ENCODE measurements at places on chromosomes 5 and 9. TPM values are rescaled to one million over a fixed set of nuclear protein-coding genes. Genes with fewer than 3 reads are reported as not detected.

- DNase-seq, result no peak
These were observed 56.1 kb downstream of the GRIA1 start for GRCh38 chr5:153546566-153546965.

DNA sequence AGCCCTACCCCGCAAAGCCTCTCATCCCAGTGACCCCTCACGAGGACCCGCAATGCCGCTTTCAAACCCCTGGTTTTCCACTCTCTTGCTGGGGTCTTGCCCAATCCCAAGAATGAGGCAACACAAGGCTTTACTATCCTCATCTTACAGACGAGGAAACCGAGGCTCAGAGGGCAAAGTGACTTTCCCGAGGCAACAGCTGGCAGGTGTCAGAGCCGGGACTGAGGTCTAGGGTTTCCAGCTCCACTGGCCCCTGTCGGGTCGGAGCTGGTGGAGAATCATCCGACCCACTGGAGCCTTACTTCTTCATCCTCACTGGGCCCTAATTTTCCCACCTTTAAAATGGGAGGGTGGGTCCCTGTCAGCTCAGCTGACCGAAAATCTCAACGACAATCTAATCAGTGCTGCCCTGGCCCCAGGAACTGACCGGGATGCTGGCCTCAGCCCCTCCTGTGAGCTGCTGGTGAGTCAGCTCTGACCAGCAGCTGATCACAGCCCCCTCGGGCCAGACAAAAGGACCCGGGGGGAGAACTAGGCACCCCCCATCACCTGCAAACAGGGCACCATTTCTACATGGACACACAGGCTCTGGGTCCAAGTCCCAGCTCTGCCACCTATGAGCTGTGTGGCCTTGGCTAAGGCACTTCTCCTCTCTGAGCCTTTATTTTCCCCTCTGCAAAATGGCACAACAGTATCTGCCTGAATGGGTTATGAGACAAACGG, 72.7 kb upstream of the STXBP1 start:
- no peak for DNase-seq

DNA sequence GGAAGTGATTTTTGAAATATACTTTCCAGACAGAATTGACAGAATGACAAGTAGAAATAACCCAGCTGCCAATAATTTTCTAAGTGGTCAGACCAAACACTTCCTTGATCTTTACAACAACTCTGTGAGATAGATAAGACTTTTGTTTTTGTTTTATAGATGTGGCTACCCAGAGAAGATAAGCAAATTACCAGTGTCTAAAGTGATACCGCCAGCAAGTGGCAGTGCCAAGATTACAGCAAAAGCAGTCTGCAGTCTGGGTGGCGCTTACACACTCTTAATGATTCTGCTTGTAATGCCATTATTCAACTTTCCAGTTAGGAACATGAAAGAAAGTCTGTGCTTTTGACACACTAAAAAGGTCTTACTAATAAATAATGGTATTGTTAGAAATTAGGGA, 92.1 kb downstream of the HCN1 start:
- DNase-seq, result peak; percentile 24

GRCh38 chr5:104237586-104237985, 675.0 kb upstream of the NUDT12 start:
- DNase-seq, result no peak

DNA sequence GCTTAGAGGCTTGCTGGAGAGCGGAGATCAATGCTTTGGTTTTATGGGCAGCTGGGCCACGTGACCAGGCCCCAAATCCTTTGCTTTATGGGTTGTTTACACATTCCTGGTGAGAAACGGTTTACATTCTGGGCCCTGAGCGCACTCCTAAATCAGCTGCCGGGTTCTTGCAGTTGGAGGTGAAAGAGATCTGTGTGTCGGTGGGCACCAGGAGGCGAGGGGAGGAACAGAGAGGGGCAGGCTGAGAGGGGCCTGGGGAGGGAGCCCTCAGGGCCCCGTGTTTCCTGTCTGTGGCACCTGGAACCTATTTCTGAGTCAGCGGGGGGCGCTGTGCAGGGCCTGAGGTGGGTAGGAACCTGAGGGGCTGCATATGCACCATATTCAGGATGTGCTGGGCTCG, 63.5 kb upstream of the HAND1 start:
- DNase-seq, result no peak

DNA sequence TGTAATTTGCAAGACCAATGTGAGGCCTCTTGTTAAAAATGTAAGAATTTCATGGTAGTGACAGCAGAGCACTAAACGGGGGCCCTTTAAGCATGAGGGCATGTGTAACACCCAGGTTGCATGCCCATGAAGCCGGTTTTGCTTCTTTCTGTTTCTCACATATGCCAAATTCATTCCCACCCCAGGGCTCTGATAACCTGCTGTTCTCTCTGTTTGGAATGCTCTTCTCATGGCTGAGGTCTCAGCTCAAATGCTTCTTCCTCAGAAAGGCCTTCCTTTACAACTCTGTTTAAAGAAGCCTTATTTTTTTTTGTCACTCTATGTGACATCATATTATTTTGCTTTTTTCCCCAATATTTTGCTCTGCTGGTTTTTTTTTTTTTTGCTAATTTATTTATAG, 369.0 kb downstream of the KIAA0825 start:
- DNase-seq, result no peak

DNA sequence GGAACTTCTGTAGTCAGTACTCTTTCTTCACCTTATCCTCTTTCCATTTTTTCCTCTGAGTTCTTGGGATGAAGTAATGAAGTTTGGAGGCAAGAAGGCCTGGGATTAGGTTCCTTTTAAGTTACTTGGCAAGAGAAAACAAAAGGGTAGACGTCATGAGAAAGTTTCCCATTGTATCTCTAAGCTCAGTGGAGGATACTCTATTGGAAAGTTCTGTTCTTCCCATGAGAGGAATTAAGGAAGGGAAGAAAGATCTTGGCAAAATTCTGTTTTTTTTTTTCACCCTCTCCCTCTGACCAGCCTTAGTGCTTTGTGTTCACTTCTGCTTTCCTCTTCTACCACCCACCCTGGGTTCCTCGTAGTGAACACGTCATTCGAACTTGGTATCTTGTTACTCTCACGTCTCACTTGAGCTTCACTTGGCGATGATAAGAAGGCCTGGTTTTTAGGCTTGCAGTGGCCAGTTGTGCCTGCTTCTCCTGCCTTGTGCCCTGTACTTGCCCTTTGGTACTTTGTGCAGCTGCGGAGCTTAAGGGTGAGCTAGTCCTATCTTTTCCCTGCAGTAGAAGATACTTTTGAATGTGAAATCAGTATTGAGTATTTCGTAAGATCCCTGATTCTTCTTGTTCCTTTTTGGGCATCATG, 67.0 kb downstream of the ARHGAP26 start:
- DNase-seq, result no peak

The F2RL2 gene
- total RNA-seq, result 0.39 TPM

The PCDHGB1 gene
- 3.0 TPM for total RNA-seq

The SPATA31E1 gene
- not detected for total RNA-seq

The FOCAD gene
- 28.8 TPM for total RNA-seq

The SLC6A7 gene
- not detected for total RNA-seq

The ISOC1 gene
- total RNA-seq, result 78.7 TPM
